SK-N-SH (cell line): ENCODE measurements at places on chromosomes 4 and X.

DNA sequence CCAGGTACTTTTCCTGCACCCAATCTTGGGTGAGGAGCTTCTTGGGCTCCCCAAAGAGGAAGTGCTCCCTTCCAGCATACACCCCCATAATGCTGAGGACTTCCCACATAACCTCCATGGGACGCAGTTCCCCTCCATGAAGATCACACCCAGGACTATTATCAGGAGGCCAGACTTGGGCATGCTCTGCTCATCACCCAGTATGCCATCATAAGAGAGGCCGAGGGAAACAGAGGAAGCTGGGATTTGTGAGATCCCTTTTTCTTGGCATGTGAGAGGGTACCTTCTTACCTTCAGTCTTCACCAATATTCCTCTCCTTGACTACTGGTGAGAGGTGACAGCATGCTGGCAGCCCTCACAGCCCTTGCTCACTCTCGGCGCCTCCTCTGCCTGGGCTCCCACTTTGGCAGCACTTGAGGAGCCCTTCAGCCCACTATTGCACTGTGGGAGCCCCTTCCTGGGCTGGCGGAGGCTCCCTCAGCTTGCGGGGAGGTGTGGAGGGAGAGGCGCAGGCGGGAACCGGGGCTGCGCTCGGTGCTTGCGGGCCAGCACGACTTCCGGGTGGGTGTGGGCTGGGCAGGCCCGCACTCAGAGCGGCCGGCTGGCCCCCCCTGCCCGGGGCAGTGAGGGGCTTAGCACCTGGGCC is 15.7 kb upstream of the HSFX1 start:
- DNase-seq: no peak
- H3K4me3 ChIP-seq: no peak overlapping the region
- no peak overlapping the region for H3K27ac ChIP-seq
- H3K36me3 ChIP-seq: no peaks in the 10 kb centered on the region
- H3K4me1 ChIP-seq: no peaks in the 10 kb centered on the region
- H3K27me3 ChIP-seq: peaks cover 22% of the 10 kb centered on the region; the same call in 1 of the 2 replicates

- H3K36me3 ChIP-seq: no peaks in the 10 kb centered on the region
- no peaks in the 10 kb centered on the region for H3K4me1 ChIP-seq
- no peak for DNase-seq
- H3K27me3 ChIP-seq: no peaks in the 10 kb centered on the region
Measured at GRCh38 chr4:161900110-161900509, 263.7 kb downstream of the FSTL5 start.

DNA sequence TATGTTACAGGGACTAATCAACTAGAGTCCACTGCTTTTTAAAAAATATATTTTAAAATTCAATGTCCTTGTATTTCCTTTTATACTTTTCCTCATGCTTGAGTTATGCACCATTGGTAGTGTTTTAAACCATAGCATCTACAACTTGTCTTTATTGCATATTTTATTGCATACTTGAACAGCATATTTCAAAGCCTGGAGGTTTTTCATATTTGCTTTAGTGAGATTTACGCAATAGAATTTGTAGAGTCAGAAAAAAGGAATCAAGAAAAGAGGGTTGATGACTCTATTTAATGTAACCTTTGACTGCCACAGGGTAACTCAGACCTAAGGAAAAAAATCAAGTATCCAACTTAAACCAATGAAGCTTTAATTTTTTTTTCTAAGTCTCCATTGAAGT is 1165.7 kb upstream of the IGFBP7 start:
- H3K36me3 ChIP-seq: no peaks in the 10 kb centered on the region
- H3K27me3 ChIP-seq: no peaks in the 10 kb centered on the region
- H3K4me3 ChIP-seq: no peak overlapping the region
- H3K4me1 ChIP-seq: no peaks in the 10 kb centered on the region
- no peak overlapping the region for H3K27ac ChIP-seq
- DNase-seq: no peak

DNA sequence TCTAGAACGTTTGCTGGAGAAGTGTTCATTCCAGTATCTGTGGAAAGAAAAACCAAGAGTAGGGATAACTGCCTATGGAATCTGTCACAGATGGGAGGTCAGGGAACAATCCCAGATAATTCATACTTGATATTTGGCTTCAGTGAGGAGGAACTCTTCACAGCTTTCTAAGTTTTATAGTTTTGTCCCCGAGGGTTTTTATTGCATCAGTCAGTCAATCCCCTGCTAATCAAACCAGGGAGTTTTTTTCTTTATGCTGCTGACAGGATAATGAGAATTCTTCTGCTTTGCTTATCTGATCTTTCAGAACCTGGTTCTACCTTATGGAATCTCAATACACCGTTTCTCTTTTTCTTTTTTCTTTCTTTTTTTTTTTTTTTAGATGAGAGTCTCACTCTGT is 633 bp upstream of the TRIML2 start:
- no peaks in the 10 kb centered on the region for H3K27me3 ChIP-seq
- H3K4me1 ChIP-seq: no peaks in the 10 kb centered on the region
- H3K27ac ChIP-seq: no peak overlapping the region
- H3K36me3 ChIP-seq: no peaks in the 10 kb centered on the region
- no peak for DNase-seq

GRCh38 chrX:149827254-149827653 is 45.5 kb downstream of the MAGEA9 start:
- no peak for DNase-seq
- H3K27me3 ChIP-seq: peaks cover 10% of the 10 kb centered on the region; the same call in 1 of the 2 replicates
- H3K4me1 ChIP-seq: no peaks in the 10 kb centered on the region
- H3K36me3 ChIP-seq: no peaks in the 10 kb centered on the region
- no peak overlapping the region for H3K27ac ChIP-seq
- H3K4me3 ChIP-seq: no peak overlapping the region

DNA sequence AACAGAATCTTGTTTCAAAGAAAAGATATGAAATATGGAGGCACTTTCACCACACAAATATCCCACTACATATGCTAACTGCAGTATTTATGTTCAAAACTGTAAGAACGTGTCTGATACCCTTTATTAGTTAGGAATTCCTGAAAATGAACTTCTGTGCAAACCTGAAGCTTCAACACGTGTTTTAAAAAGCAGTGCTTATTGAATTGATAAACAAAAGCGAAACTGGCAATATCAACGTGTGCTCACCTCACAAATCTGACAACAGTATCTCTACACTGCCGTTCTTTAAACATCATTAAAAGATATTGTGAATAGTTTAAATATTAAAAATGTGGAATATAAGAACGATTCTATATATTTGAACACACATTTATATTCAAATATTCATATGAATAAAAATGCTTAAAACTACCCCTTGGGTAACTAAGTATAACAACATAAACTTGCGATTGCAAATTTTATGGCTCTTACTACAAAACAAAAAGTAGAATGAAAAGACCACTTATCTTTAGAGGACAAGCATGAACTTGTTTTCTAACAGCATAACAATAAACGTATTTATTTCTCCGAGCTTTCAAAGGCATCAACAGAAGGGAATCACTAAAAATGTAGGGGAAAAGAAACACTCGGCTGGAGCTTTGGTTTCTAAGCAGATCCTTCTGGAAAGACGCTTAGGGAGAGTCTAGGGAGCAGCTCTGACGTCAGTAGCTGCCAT is at the start of gene LRP2BP:
LRP2BP (minus strand) TSS at position 687 of the 718 bp plus-strand sequence. CDS start 17,738 bp downstream, outside the sequence.
- H3K4me3 ChIP-seq: peak within 1 kb of the TSS; percentile 78
- peak within 1 kb of the TSS; percentile 94 for H3K27ac ChIP-seq
- no peak for DNase-seq
- H3K27me3 ChIP-seq: no peaks in the 10 kb centered on the region

- no peak overlapping the region for H3K4me3 ChIP-seq
- no peak for DNase-seq
- no peak overlapping the region for H3K27ac ChIP-seq
- H3K4me1 ChIP-seq: no peaks in the 10 kb centered on the region
- no peaks in the 10 kb centered on the region for H3K27me3 ChIP-seq
- no peaks in the 10 kb centered on the region for H3K36me3 ChIP-seq
Measured at GRCh38 chr4:95825546-95825945, 14.3 kb upstream of the PDHA2 start.

DNA sequence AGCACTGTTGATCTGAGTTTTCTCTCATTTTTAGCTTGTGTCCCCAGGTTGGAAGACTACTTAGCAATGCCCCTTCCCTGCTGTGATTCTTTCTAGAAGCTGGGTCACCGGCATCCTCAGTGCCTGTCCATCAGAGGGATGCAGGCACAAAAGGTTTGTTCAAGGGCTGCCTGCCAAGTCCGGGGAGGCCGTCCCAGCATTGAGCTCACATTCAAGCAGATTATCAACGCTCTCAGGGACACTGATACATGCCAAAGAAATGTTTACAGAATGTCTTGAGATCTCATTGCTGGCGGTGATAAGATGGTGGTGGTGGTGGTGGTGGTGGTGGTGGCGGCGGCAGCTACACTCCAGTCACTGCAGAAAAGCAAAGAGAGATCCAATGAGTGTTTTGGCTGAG is 79.6 kb upstream of the VCX3A start:
- no peak for DNase-seq
- no peaks in the 10 kb centered on the region for H3K4me1 ChIP-seq
- H3K27me3 ChIP-seq: no peaks in the 10 kb centered on the region

DNA sequence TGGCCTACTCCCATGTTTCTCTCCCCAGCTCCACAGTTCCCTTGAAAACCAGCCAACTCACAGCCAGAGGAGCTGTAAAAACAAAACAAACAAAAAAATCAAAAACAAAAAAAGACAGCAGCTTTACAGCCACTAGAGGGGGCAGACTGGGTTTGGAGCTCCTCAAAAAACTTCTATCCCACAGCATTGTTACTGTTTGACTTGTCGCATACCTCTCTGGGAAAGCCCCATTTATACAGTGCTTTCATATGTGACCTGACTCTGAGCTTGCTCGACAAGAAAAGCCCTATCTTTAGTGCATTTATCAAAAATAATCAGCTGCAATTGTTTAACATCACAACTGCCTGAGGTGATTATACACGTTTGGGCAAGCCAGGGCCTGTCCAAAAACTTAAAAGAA is 21.6 kb downstream of the TSPAN6 start:
- H3K4me1 ChIP-seq: no peaks in the 10 kb centered on the region
- no peak overlapping the region for H3K27ac ChIP-seq
- no peaks in the 10 kb centered on the region for H3K36me3 ChIP-seq

DNA sequence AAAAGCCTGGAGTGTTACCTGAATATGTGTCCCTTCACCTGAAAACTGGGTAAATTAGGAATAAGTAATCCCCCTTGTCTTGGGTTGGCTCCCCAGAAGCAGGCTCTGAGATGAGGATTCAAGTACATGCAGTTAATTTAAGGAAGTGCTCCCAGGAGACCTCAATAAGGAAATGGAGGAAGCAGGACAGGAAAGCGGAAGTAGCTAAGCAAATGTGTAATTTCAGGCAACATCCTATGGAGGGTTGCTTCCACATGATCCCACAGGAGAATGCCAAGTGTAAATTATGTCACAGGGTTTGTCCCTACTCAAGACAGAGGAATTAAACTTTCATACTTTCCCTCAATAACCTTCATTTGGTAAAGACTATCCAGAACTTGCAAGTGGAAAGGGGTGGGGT is 48.1 kb upstream of the ARHGEF6 start:
- no peaks in the 10 kb centered on the region for H3K27me3 ChIP-seq
- no peak for DNase-seq
- no peaks in the 10 kb centered on the region for H3K36me3 ChIP-seq
- H3K4me3 ChIP-seq: no peak overlapping the region
- H3K27ac ChIP-seq: no peak overlapping the region

DNA sequence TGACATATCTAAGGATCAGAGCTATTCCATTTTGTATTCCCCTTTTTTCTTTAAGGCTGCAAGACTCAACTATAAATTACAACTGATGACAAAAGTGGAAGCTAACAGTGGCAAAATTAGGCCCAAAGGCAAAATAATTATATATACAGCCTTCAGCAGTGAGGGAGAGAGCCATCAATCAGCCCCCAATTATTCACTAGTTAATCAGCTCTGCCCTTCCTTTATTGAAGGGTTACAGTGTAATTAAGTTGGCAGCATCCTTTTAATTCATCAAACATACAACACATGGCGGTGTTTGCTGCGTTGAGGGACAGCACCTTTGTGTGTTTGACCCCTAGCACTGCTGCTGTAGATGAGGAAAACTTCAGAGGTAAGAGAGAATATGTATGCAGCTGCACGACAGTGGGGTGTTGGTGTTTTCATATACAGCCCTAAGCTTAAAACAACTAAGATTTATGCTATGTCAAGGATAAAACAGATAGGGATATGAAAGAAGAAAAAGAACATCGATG is 973.9 kb upstream of the POU3F4 start:
- no peaks in the 10 kb centered on the region for H3K4me1 ChIP-seq
- no peak for DNase-seq
- H3K4me3 ChIP-seq: no peak overlapping the region
- H3K27me3 ChIP-seq: no peaks in the 10 kb centered on the region
- no peak overlapping the region for H3K27ac ChIP-seq
- no peaks in the 10 kb centered on the region for H3K36me3 ChIP-seq

DNA sequence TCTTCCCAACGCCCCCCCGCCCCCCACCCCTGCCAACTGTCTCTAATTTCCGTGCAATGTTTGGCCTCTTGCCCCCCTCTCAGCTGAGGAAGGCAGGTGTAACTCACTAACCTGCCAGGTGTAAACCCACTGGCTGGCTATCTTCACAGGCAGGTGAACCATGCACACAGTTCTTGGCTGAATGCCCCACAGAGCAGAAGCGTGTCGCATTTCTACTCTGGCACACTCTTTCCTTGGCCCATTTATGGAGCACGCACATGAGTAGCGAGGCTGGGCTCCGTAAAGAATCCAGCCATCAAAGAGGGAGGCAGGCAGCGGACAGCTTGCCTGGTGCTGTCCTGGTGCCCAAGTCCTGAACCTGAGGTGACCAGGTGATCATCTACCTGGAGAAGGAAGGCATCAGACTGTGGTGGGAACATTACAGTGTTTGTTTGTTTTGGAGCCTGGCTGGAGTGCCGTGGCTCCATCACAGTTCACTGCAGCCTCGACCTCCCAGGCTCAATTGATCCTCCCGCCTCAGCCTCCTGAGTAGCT is 39.2 kb upstream of the CRMP1 start:
- DNase-seq: no peak
- H3K27ac ChIP-seq: no peak overlapping the region
- no peaks in the 10 kb centered on the region; the same call in 1 of the 2 replicates for H3K4me1 ChIP-seq

DNA sequence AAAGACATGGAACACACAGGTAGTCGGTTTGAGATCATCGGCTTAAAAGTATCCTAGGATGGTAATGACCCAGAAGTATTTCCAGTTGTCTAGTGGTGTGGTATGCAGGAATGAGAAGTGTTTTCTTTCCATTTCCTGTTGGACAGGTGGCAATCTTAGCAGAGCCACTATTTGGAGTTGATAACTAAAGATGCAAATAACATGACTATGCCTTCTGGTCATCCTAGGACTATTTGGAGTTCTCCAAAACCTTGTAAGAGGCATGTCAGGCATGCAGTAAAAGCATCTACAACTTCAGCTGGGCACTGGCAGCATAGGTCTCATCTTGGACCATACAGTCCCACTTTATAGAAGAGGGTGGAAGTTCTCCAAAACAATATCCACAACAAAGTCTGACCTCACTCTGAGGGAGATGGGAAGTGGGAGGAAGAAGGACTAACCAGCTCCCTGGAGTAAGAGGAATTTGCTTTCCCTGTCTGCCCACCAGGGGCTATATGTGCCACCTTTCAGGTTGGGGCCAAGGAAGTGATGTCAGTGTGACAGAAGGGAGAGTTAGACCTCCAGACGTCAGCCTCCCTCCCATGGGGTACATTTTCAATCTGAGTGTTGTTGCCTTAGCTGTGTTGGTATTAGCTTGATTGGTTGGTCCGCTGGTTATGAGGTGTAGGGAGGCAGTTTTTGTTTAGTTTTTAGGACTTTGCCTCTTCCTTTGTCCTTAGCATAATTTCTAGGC is 101.2 kb upstream of the MYOZ2 start:
- H3K4me1 ChIP-seq: peaks cover 3% of the 10 kb centered on the region
- no peak overlapping the region for H3K4me3 ChIP-seq
- no peak for DNase-seq
- H3K36me3 ChIP-seq: no peaks in the 10 kb centered on the region
- no peaks in the 10 kb centered on the region for H3K27me3 ChIP-seq
- peak overlapping the region; percentile 39; the same call in 1 of the 2 replicates for H3K27ac ChIP-seq

- no peaks in the 10 kb centered on the region for H3K36me3 ChIP-seq
- H3K27ac ChIP-seq: no peak overlapping the region
- DNase-seq: no peak
- no peaks in the 10 kb centered on the region for H3K4me1 ChIP-seq
Measured at GRCh38 chrX:24684048-24684447, 9.7 kb upstream of the POLA1 start.
